ENCODE measurements at places on chromosomes 12 and 14.

DNA sequence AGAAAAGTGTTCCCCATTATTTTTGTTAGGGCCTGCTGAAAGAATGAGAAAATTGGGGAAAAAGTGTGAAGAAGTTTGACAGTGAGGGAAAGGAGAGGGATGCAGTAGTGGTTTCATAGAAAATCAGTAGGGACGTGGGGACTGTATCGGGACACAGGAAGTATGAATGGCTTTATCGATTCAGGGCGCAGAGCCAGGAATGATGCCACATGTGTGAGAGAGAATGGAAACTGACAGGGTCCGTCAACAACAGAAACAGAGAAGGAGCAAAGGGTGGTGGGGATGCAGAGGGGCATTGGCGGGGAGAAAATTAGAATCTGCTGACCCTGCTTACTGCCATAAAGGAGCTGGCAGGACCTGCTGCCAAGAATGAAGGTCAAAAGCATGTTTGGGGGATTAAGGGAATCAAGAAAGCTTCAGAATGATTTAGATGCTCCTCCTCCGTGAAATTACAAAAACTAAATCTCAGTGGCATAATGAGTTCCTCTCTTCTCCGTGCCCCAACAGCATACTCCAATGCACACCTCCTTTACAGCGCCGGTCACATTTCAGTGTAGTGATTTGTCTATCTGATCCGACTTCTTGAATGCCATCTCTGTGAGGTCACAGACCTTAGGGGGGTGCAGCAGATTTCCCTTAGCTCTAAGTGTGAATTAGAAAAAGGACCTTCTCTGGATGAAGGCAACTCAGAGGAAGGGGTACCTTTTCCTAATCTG lies 92.6 kb downstream of the EMP1 start:
- DNase-seq = peak; percentile 18

- DNase-seq = no peak
Observed at GRCh38 chr12:84843593-84844144, 68.9 kb downstream of the SLC6A15 start.

DNA sequence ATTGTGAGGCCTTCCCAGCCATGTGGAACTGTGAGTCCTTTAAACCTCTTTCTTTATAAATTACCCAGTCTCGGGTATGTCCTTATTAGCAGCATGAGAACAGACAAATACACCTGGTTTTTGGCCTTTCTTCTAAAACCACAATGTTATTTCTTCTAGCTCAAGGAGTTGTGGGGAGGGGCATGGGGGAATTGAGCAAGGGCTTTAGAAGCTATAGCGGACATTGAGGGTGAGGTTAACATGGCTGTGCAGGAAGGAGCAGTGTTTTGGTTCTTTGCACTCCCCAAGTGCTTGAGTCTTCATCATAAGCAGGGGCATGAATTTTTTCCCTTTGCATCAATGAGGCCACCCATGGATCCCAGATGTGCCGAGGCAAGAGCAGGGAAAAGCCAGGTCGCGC lies 86.8 kb downstream of the SPRING1 start:
- no peak for DNase-seq

DNA sequence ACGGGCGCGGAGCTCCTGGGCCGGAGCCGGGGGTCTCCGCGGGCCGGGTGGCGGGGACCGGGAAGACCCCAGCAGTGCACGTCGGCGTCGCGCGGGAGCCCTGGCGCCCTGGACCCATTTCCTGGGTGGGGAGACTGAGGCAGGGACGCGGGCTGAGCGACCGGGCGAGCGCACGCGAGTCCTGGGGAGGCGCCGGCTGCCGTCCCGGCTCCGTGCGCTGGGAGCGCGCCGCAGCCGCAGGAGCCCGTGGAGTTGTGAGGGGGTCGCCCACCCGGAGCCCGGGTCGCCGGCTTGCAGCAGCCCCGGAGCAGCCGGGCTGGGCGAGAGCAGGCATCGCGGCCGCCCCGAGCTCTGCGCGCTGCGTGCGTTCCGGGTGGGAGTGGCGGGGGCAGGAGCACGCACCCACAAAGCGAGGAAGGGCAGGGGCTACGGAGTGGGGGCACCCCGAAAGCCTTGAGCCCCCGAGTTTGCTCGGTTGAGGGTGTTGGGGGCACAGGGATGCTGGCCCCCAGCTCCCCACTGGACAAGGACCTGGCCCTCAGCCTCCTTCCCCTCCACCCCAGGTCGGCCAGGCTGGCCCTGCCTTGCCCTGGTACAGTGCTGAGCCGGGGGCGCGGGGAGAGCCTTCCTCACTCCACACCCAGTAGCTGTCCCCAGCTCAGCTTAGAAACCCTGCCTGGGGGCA lies 620 bp downstream of the MMP17 start:
- peak; percentile 62 for DNase-seq

DNA sequence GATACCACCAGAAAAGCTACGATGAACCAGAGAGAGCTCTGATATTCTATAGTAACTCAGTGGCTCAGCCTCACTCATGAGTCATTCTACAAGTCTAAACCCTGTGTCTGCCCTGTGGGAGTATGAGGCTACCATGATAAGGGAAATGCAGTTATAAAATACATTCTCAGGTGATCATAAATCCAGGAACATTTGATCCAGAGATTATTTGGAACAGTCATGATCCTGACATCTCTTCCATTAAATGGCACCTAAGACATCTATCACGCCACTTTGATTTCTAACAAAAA lies 202.6 kb upstream of the RASSF8 start:
- no peak for DNase-seq

DNA sequence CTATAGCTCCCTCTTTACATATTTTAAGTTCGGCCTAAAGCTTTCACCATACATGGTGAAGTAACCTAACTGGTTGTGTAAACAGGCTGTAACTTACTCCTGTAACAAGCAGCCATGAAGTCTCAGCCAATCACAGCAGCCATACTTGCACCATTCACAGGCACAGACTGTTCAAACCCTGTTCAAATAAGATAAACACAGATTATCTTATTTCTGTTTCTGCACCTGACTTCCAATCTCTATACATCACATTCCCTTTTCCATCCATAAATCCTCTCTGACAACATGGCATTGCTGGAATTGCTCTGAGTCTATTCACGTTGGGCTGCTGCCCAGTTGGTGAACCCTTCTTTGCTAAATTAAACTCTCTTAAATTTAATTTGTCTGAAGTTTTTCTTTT lies 34.5 kb upstream of the ARID2 start:
- no peak for DNase-seq

DNA sequence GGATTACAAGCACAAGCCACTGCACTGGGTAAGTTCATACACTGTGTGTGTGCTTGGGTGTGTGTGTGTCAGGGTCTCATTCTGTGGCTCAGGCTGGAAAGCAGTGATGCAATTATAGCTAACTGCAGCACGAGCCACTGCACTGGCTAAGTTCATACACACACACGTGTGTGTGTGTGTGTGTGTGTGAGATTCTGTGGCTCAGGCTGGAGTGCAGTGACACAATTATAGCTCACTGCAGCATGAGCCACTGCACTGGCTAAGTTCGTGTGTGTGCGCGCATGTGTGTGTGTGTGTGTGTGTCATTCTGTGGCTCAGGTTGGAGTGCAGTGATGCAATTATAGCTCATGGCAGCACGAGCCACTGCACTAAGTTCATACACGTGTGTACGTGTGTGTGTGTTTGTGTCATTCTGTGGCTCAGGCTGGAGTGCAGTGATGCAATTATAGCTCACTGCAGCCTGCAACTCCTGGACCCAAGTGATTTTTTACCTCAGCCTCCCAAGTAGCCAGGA lies 85.4 kb downstream of the HECTD1 start:
- no peak for DNase-seq

DNA sequence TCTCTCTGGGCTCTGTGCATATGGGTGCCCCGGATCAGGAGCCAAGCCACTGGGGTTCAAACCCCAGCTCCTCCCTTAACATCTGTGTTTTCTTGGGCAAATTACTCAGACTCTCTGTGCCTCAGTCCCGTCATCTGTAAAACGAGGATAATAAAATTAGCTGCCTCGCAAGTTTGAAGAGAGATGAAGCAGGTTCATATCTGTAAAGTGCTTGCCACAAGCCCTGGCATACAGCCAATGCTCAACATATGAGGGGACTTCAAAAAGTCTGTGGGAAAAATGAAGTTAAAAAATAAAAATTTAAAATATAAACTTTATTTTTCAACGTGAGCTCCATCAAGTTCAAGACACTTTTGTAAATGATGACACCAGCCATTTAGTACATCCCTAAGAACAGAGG lies 276.7 kb downstream of the FOXN3 start:
- no peak for DNase-seq

GRCh38 chr14:55979096-55979495 lies 139.1 kb upstream of the PELI2 start:
- no peak for DNase-seq

DNA sequence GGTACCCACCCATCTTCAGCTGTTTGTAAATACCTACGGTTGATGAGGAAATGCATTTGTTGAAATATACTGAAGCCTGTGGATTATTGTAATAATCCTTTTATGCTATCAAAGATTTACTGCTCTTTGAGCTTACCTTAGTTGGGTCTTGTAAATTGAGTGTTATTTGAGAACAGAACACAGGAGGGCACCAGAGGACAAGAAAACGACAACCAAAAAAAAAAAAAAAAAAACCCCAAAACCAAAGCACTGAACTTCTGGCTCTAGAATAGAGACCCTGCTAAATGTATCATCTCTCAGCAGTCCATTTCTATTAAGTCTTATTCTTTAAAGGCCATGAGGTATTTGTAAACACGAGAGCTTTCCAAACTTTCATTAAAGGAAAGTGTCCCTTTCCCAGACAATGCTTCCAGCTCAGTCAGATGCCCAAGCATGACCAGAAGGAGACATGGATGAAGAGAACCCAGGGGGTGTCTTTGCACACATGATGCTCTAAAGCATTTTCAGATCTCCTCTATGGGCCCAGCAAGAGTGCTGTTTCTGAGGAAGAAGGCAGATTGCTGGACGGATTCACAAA lies 763.9 kb downstream of the NRXN3 start:
- peak; percentile 70 for DNase-seq

DNA sequence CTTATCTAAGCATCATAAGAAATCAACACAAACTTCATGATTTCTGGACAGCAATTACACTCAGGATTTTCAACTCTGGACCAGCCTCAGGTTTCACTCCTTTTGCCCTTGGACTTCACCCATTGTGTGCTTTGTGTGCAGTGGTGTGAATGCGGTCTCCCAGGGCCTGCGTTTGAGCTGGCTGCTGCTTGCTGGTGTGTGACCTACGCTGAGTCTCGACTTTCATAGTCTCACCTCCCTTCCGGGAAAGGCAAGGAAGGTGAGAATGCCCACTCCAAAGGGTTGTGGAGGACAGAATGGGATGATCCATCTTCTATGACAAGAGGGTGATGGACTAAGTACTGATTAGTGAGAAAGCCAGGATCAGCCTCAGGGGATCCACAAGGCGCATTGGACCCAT lies 228.8 kb downstream of the C12orf75 start:
- no peak for DNase-seq

GRCh38 chr12:45913631-45914030 lies 76.7 kb downstream of the SCAF11 start:
- DNase-seq = no peak

- no peak for DNase-seq
Observed at GRCh38 chr14:99784508-99784907, 8.7 kb upstream of the EML1 start.

DNA sequence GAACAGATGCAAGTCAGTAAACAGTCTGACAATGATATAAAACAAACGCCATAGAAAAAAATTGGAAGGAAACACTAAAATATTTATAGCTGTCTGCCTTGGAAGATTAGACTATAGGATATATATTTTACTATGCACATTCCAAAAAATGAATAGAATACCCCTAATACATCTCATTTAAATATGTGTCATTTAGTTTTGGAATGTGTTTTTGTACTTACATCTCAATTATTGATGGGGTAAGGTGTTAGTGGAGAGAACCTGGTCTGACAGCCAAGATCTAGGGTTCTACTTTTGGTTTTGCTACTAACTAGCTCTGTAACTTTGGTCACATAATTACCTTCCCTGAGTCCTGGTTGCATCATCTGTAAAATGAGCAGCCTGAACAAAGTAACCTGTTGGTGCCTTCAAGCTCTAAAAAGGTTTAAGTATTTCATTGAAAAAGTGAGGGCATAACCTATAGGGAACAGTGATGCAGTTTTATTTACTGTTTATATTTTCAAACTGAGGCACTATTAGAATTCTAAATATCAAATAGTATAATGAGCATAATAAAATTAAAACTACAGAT lies 28.6 kb upstream of the SLC6A13 start:
- no peak for DNase-seq

DNA sequence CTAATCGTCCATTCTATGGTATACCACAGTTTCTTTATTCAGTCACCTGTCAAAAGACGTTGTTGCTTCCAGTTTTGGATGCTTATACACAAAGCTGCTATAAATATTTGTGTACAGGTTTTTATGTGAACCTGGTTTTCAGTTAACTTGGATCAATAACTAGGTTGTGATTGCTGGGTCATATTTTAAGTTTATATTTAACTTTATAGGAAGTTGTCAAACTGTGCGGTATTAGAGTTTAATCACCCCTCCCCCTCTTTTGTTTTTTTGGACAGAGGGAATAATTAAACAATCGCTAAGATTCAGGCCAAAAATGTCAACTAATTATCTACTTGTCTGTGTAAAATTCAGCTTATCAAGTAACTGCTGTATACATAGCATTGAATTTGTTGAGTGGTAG lies 34.3 kb downstream of the SCN8A start:
- DNase-seq = no peak

- no peak for DNase-seq
Observed at GRCh38 chr12:51086933-51087332, 3.5 kb upstream of the CSRNP2 start.

- DNase-seq = peak; percentile 35
Observed at GRCh38 chr12:5808981-5809380, 136.1 kb downstream of the ANO2 start.

GRCh38 chr12:13099066-13099843 lies 4.2 kb downstream of the GSG1 start:
- peak; percentile 47 for DNase-seq

DNA sequence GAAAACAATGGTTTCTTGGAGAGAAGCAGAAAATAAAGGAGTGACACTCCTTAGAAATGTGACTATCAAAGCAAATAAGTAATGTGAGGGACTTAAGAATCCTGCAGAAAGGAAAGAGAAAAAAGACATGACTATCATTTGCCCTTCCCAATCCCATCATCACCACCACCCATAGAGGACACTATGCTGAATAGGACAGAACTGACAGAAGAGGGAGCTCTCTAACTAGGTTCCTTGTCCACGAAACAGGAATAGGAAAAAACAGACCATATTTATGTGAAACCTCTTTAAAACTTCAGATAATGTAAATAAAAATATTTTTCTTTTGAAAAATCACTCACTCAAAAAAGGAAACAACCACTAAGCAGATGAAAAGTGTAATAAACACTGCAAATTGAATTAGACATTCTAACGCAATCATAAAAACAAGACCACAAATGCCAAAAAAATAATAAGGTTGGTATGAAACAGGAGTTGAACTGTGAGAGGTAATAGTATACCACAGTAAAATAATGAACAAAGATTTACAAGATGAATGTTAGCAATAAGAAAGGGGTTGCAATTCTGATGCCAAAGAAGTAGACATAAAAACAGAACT lies 24.1 kb downstream of the KLRD1 start:
- peak; percentile 62 for DNase-seq

- DNase-seq = no peak
Observed at GRCh38 chr14:28813810-28814209, 47.2 kb downstream of the FOXG1 start.

Measured in eye (tissue), 1 donor.